ENCODE measurements at places on chromosomes 2 and 18.

GRCh38 chr2:20542746-20543468, 96.0 kb downstream of the RHOB start:
- DNase-seq: no peak

GRCh38 chr2:73069855-73070642, 1.5 kb downstream of the SFXN5 start:
- DNase-seq: no peak

GRCh38 chr2:119264781-119265692, 41.4 kb downstream of the STEAP3 start:
- peak; percentile 30 for DNase-seq

DNA sequence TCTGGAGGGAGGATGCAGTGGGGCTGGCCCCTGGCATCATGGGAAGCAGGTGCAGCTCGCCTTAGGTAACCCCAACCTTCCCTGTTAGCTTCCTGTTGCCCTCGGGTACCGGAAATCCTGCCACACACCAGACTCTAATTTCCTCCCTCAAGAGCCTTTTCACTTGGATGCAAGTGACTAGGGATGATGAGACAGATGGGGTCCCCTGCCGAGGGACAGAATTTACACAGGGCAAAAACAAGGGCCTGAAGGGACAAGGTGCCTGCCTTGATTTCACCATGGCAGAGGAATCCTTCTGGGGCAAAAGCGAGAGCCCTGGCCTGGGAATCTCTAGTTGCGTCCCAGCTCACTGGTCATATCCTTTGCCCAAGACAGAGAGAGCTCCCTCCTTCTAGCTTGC, 263.1 kb downstream of the LOXHD1 start:
- no peak for DNase-seq

DNA sequence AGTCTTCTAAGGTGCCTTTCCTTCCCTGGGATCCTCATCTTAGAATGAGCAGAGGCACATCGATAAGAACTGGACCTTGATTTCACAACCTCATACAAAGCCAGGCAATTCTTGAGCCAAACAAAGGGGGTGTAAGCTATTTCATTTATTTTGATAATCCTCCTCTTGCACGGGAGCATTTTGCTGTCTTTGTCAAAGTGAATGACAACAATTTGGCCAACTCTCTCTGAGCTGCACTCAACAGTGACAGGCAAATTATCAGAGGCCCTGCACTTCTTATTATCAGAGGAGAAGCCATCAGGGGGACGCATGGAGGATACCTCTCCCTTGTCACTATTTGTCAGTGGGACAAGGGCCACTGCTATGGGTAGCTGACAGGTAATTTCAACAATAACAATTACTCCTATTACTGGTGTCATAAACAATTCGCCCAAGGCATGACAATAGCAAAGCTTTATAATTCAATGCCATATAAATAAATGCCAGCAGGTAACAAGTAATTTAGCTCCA, 260.4 kb downstream of the MEIS1 start:
- DNase-seq: no peak

DNA sequence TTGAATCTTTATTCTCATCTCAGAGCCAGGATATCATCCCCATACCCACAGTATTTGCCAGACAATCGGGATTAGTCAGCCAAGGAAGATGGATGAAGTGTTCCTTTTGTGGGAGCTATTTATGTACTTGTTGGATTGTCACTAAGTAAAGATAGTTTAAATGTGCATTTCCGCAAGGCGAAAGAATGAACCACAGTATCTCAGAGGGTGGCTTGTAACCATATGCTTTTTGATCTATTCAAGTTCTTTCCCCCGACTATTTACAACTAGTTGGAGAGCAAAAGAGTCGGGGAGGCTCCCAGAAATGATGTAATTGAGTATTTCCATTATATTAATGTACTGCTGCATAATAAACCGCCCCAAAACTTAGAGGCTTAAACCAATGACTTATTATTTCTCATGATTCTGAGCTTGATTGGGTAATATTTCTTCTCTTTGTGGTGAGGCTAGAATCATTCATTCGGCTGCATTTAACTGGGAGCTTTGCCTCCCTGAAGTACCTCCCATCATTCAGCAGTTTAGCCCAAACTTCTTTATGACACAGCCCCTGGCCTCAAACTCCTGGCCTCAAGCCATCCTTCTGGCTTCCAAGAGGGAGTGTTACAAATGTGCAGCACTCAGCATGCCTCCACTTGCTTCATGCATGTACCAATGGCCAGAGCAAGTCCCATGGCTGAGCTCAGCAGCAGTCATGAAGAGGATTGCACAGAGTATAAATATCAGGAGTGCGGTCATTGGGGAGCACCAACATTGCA, 423.7 kb downstream of the METTL4 start:
- no peak for DNase-seq

DNA sequence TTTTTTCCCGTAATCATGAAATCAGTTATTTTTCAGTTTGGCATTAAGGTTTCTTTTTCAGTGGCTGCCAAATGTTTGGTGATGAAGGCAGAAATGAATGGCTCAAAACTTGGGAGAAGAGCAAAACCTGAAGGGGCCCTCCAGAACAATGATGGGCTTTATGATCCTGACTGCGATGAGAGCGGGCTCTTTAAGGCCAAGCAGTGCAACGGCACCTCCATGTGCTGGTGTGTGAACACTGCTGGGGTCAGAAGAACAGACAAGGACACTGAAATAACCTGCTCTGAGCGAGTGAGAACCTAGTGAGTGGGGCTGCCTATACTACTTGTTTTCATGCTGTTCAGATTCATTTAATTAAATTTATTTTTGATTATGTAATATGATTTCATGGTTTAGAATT, 29.2 kb upstream of the MSH2 start:
- no peak for DNase-seq

GRCh38 chr18:79182047-79182713, 113.0 kb downstream of the ATP9B start:
- DNase-seq: no peak

GRCh38 chr2:67322353-67323001, 74.7 kb upstream of the ETAA1 start:
- DNase-seq: no peak

GRCh38 chr2:179898873-179899272, 37.5 kb upstream of the ZNF385B start:
- peak; percentile 57 for DNase-seq

DNA sequence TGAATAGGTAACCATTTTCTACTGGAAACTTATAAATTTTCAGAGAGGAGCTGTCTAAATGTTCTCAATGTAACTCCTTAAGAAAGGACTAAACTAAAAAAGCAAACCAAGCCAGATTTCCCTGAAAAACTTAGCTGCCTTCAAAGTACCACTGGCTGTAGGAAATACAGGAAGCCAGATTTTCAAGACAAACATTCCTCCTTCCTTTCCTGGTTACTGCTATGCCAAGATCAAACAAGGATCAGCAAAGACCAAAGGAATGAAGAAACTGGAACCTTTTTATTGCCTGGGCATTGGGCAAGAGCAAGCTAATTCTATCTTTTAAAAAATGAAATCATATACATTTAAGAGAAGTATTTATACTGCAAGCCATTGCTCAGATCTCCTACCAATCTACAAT, 212.7 kb downstream of the DYM start:
- DNase-seq: no peak

GRCh38 chr2:147356157-147356556, 488.7 kb upstream of the ACVR2A start:
- no peak for DNase-seq

DNA sequence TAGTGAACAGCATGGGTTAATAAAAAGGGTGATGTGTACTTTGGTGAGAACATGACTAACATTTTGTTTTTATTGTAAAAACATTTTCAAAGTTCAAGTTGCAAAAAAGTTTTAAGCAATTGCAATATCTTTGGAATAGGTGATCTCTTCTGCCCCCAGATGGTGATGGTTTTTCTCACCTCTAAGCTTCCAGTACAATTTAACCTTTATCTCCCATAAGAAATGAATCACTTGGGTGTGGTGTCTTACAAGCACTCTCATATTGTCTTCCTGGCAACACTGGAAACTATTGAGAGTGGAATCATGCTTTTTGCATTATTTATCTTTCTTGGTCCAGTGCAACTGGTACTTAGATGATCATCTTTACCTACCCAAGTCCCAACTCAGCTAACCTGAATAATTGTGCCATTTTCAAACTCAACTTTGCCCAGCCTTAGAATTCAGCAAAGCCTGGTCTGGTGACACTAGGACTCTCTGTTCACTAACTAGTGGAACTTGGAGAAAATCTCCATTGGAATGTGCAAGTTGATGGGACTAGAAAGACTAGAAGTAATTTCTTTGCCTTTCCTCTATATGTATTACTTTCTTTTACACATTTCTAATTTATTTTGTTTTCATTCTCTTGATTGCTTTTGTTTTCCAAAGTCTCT, 964.7 kb upstream of the ZEB2 start:
- no peak for DNase-seq

DNA sequence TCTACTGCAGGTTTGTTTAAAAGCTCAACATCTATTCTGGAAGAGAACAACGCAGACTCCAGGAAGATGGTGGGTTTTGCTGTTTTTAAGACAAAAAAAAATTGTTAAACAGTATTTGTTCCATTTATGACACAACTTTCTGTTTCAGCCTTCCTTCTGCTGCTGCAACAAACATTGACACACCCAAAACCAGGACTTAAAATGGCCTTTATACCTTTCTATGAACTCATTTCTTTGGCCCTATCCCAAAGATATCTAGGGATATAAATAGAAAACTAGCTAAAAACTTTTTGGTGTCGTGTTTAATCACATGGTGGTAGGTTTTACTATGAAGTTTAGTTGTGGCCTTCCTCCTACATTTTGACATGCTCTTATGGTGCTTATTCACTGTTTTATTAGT, 964 bp upstream of the GALNT3 start:
- DNase-seq: no peak

DNA sequence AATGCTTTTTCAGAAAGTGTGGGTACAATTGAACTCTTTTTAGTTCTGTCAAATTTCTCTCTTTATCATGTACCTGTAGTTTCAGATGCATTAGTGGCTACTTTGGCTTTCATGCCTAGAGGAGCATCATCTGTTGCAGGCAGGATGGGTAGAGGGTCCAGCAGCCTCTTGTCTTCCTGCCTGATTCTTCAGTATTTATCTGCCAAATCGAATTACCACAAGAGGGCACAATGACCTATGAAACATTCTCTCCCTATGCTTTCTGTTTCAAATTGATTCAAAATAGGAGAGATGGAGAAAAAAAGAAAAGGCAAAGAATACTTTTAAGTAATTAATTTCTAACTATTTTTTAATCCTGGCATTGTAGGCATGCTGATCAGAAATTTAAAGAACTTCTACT, 477.2 kb downstream of the TRIB2 start:
- peak; percentile 44 for DNase-seq

- no peak for DNase-seq
These were observed 828 bp downstream of the DYNC1I2 start for GRCh38 chr2:171688129-171688465.

DNA sequence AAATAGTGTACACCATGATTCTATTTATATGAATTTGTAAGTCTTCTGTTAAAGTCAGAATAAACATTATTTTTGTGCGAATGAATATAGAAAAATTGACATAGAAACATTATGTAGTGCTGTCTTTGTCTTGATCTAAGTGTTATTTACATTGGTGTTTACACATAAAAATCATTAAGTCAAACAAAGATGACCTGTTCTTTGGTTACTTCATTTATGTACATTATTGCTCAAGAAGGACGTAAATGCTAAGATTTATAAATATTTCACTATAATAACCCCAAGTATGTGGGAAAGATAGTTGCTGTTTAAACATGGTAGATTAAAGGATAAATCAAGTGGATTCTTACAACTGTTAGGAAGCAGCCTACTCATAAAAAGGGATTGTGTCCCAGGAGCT, 536.8 kb upstream of the DSEL start:
- DNase-seq: no peak

- no peak for DNase-seq
These were observed 93.1 kb upstream of the PXDN start for GRCh38 chr2:1837458-1837857.

DNA sequence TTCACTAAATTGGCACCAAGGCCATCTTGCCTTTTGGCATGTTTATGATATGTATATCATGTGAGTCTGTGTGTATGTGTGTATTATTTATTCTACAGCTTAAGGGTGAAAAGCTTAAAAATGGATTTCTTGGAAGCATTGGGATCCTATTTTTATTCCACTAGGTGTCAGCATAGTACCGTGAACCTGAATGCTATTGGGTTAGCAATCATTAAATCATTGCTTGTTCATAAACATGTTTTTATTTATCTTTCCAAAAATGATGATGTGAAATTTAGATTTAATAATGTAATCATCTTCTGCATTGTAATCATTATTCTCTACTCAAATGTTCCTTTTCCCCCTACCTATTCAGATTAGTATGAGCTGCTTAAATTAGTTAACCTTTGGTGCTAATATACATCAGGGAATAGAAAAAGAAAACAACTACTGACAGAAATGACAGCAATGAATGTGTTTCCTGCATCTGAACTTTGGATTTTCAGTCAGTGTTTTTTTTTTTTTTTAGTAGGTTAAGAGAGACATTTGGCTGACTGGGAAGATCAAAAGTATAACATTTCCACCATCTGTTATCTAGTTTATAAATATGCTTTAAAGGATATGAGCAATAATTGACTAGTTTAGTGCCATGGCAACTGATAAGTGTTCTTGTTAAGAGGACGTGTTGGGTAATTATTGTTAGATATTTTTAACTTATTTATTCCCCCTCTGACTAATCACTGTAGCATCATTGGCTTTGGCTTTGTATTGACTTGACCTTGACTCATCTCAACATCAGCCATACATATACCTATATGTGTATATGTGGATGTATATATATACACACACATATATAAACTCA, 14.1 kb upstream of the ZSWIM2 start:
- peak; percentile 19 for DNase-seq

Measured in Jurkat, Clone E6-1 (cell line).